ENCODE measurements at places on chromosomes 6 and 20.

GRCh38 chr6:8335381-8335780, 100.0 kb downstream of the SLC35B3 start:
- DNase-seq = no peak

DNA sequence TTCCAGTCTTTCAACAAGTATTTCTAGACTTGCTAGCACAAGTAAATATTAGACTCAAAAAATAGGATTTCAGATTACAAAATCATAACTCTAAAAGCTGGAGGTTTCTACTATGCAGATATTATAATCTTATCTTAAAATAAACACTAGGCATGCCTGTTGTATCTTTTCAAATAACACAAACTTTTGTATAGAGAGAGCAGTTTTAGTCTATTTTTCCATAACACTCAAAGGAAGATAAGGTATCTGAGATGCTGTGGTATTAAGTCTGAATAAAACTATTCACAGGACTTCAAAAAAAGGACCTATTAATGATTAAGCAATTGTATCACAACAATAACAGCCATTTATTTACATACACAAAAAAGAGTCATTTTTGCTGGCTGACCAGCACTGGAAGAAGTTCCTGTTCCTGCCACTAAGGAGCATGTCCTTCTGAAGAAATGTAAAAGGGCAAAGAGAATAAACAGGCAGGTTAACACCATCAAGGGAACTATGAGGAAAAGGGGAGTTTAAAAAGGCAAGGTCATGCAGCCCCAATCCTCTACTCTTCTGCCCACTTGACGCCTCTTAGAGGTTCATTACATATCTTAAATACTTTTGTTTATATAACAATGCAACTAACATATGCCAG, 39.4 kb downstream of the REPS1 start:
- DNase-seq = no peak

- DNase-seq = no peak
Measured at GRCh38 chr20:18032977-18033892, 24.5 kb downstream of the OVOL2 start.

GRCh38 chr6:54008589-54008988, 102.7 kb upstream of the MLIP start:
- DNase-seq = no peak

GRCh38 chr20:41534170-41534569, 84.0 kb downstream of the CHD6 start:
- no peak for DNase-seq

DNA sequence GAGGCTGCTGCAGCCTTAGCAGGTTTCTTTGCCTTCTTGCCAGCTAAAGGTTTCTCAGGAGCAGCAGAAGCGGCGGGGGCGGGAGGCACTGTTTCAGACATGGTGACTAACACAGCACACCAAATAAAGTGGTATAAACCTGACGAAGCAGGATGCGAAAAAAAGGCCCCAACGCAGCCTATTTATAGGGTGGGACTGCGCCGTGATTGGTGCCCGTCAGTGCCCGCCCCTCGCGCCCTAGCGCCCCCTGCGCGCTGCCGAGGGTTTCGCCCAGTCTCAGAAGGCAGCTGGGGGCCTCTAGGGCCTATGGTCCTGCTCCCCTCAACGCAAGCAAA, 55.0 kb downstream of the TRIM38 start:
- peak; percentile 74 for DNase-seq

Measured in CD4-positive, alpha-beta T cell treated with Interleukin-6 at 100 ng/mL for 8 hours (primary cell).